ENCODE measurements at places on chromosomes 12 and 14.

GRCh38 chr12:28082096-28082495, 108.2 kb upstream of the CCDC91 start:
- no peak for DNase-seq

DNA sequence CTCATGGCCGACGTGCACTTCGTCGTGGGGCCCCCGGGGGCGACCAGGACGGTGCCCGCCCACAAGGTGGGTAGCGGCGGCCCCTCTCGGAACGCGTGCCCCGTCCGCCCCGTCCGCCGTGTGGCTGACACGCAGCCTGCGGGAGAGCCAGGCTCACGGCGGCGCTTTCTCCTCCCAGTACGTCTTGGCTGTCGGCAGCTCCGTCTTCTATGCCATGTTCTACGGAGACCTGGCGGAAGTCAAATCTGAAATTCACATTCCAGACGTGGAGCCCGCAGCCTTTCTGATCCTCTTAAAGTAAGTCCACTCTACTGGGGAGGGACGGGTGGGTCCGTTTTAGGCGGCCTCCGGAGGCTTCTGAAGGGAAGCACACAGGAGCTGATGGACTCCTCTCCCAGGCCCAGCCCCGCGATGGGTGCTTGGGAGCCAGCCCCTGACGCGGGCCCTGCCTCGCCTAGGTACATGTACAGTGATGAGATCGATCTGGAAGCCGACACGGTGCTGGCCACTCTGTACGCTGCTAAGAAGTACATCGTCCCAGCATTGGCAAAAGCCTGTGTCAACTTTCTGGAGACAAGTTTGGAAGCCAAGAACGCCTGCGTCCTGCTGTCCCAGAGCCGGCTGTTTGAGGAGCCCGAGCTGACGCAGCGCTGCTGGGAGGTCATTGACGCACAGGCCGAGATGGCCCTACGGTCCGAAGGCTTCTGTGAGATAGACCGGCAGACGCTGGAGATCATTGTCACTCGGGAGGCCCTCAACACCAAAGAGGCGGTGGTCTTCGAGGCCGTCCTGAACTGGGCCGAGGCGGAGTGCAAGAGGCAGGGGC, 1.1 kb downstream of the BTBD6 start:
- peak; percentile 38 for DNase-seq

DNA sequence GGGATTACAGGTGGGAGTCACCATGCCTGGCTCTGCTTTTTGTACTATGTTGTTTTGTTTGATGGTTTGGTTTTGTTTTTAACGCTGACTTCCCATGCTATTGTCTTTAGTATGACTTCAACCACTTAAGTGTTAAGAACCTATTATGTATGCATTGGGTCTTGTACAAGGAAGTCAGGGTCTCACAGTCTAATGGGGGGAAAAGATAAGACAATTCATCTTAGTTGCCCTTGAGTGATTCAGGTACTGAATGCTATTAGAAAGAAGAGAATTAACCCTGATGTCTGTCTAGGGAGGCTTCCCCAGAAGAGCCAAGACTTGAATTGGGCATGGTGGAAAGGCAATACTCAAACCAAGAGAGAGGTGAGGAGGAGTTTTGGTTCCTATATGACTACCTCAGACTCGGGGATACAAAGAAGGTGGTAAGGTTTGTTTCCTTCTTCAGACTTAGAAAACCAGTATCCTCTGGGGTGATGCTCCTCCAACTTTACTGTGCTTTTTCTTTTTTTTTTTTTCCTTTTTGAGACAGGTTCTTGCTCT, 64.6 kb downstream of the SUSD6 start:
- no peak for DNase-seq

DNA sequence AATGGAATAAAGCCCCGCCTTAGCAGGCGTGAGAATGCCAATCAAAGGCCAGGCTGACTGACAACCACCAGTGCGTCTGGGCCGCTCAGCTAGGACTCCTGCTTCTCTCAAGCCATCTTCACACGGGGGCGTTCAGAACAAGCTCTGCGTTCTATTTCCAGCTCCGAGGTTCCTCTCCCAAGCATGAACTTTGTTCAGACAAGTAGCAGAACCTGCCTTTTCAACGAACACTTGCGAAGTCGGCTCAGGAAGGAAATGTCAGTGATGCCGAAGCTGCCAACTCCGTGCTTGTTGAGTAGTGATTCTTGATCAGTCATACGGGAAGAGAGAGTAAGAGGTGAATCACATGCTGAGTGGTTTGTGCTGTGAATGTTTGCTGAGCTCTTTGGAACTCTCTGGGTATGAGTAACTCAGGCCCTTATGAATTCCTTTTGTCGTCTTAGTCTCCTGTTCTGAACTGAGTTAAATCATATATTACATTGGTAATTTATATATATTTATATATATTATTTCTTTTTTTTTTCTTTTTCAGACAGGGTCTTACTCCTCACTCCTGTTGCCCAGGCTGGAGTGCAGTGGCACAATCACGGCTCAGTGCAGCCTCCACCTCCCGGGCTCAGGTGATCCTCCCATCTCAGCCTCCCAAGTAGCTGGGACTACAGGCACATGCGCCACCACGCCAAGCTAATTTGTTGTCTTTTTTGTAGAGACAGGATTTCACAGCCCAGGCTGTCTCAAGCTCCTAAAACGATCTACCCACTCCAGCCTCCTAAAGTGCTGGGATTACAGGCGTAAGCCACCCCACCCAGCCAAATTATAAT, 29.4 kb upstream of the BCL7A start:
- no peak for DNase-seq

DNA sequence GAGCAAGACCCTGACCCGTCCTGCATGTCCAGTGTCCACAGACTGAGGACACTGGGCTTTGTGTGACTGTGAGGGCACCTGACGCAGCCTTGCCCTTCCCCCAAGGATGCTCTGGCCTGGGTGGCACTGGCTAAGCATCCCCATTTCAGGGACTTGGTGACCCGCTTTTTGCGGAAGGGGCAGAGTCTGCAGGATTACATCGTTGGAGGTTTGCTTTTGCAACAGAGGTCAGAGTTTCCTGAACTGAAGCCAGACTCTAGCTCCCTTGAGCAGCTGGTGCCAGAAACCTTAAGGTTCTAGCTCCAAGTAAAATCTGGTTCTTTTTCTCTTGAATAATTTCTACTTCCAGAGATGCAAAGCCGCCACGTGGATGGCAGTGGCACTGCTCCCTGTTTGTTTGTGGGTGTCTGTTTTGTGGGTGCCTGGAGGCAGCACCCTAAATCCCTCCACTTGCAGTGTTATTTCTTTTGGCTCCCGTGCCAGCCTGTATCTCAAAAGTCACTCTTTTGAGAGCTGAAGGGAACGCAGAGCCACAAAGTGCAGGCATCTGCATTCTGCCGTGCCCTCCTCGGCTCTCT, 184.7 kb downstream of the TSPAN9 start:
- no peak for DNase-seq

DNA sequence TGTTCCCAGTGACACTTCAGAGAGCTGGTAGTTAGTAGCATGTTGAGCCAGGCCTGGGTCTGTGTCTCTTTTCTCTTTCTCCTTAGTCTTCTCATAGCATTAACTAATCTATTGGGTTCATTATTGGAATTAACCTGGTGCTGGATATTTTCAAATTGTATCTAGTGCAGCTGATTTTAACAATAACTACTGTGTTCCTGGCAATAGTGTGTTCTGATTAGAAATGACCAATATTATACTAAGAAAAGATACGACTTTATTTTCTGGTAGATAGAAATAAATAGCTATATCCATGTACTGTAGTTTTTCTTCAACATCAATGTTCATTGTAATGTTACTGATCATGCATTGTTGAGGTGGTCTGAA, 3.0 kb downstream of the FOS start:
- DNase-seq: no peak

DNA sequence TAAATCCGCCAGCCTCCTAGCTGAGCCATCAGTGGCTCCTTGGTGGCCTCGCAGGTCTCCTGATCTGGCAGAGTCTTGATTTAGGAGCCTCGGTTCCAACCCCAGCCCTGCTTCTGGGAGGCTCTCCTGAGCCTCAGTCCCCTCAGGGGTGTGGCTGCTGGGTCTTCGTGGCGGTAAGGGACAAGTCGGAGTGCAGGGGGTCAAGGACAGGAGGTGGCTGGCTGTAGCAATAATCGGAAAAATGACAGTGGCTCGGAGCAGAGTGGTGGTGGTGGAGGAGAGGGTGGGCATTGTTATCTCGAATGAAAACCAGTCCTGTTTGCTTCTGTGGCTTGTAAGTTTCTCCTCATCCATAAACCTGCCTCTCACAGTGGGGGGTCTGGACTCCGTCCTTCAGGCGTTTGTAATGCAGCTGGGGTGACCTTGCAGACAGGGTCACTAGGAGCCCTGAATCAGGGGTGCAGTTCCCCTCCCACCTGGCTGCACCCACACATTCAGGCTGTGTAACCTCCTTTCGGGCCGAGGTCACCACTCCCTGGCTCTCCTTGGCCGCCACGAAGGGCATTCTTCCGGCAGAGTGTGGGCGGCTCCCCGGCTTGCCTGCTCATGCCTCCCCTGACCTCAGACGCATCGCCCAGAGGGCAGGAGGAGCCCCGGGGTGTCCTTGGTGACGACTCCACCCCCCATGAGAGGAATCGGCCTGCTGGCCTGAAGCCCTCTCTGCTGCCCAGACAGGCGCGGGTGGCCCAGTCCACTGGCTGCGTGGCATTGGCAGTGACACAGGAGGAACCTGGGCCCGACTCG, 8.1 kb downstream of the BCL7A start:
- DNase-seq: no peak

- no peak for DNase-seq
These were observed 979 bp upstream of the BIN2 start for GRCh38 chr12:51324953-51325352.

DNA sequence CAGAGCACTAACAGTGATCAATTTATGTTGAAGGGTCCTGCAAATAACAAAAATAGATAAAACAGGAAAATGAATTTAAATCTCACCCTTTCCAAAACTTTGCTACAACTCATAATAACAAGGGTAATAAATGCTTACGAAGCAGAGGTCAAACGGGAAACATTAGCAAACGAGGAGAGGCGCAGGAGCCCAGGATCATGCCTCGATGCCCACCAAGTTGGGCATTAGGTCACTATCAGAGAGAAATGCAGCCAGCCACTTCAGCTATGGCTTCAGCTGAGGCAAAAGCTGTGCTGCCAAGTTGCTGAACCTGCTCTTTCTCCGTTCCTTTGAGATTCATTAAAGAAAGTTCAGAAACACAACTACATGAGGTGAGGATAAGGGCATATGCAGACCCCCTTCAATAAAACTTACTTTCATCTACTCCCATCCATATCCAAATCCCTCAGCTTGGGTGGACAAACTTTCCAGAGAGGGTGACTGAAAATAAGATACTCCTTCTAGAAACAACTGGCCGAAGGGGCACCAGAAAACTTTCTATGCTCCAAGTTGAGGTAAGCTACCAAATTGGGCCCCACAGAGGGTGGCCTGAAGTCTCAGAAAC, 7.9 kb downstream of the NKX2-1 start:
- peak; percentile 9 for DNase-seq

DNA sequence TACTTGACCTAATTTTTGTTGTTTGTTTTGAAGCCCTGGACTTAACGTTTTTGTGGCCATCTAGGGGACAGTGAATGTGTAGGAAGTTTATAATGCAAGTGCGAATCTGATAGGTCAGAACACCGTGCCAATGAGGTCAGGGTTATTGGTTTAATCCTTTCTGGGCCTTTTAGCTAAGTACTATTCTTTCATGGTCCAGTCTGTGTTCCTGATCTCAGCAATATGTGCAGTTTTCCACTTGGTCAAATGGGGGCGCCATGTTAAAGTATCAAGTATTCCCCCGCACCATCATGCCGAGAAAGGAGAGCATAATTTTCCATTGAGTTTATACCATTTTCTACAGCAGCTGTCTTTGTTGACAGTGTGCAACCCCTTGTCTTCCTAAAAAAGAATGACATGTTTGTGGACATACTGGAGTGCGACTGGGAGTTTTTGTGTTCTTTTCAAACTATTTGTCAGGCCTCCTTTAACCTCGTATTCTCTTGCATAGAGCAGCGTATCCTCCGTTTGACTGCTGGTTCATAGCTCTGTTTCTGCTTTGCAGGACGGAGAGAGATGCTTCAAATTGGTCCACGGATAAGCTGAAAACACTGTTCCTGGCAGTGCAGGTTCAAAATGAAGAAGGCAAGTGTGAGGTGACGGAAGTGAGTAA, 1.3 kb downstream of the AHSA1 start:
- DNase-seq: no peak

DNA sequence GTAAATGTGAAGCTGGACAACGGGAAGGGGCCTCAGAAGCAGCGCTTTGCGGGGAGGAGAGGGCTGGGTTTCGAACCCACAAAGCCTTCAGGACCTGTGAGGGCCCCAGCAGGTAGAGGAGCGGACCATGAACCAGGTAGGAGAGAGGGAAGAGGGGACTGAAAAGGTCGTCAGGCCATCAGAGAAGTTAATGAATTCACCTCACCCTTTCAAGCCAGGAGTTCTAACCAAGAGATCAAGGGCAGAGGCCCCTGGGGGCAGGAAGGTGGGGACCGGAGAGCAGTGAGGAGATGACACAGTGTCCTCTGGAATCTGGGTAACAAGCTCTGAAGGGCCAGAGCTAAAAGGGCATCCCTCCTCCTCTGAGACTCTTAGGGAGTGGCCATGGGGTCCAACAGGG, 19.4 kb downstream of the SERPINA1 start:
- DNase-seq: no peak

DNA sequence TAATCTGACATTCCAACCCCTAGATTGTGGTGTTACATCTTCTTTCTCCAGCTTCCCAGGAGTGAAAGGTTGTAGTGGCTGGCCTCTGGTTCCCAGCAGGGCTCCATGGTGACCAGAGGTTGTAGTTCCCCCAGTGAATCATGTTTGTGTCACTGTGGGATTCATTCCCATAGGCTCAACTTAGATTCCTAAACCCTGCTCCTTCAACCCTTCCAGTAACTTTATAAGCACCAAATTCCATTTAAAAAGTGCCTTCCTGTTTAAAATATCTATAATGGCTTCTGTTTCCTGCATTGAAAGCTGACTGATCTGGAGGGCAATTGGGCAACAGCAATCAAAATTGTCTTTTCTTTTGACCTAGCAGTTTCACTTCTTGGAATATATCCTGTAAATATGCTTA, 40.5 kb upstream of the TBC1D15 start:
- DNase-seq: no peak

DNA sequence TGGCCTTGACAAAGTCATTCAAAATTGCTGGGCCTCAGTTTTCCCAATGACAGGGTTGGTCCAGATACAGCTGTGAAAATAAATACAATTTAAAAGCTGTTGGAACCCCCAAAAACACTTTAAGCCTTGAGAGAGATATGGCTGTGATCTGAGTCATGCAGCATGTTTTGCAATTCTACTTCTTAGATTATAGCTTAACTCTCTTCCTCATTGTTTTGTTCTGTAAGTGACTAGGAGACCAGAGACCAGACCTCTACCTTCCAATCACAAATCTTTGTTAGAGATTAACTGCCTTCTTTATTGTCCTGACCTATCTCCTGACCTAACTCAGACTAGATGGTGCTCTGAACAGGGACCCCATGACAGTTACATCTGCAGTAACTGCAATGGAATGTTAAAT, 198.1 kb downstream of the STXBP6 start:
- no peak for DNase-seq

DNA sequence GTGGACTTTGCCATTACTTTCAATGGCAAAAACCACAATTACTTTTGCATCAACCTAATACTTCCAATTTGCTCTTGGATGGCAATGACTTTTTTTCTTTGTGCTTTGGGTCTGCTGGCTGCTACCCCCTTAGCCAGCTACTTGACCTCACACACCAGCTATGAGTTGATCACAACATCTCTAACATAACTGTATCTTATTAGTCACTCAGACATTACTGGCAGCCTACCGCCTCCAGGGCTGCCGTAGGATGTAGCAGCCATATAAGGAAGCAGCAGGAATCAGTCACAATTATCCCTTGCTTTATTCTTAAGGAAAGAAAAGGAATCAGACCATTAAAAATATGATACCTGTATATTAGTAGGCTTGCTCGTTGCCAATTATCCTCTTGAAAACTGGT, 260.5 kb downstream of the ADAMTS20 start:
- DNase-seq: no peak

GRCh38 chr14:94138251-94138650, 8.8 kb upstream of the IFI27L2 start:
- no peak for DNase-seq
